ENCODE measurements at places on chromosomes 13 and 19.

- no peak for DNase-seq
These were observed 19.6 kb upstream of the PCCA start for GRCh38 chr13:100069278-100069677.

- DNase-seq, result no peak
These were observed 133.8 kb downstream of the MRPL57 start for GRCh38 chr13:21310220-21310619.

- no peak for DNase-seq
These were observed 1.7 kb upstream of the PSMC4 start for GRCh38 chr19:39969266-39969665.

GRCh38 chr13:112990783-112991182, 21.8 kb downstream of the MCF2L start:
- DNase-seq, result no peak

DNA sequence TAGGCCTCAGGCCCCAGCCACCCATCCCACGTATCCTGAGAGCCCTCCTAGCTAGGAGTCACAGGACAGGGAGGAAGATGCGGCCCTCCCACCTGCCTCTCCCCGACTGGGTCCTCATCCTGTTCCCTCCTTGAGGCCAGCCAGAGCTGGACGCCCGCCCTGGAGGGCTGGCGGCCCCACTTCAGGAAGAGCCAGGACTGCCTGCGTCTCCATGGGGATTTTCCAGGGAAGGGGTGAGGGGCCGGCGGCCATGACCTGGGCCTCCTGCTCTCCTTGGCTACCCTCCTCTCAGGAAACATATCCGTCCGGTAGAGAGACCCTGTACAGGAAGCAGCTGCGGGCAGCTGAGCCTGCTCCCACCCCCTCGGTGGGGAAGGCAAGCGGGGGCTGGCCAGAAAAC, 11.3 kb upstream of the PRKD2 start:
- DNase-seq, result no peak

- DNase-seq, result no peak
These were observed 190.1 kb downstream of the KLF5 start for GRCh38 chr13:73248711-73249580.

GRCh38 chr19:46378268-46378667, 31.4 kb downstream of the PPP5C start:
- DNase-seq, result no peak

- DNase-seq, result no peak
These were observed 65.7 kb downstream of the PAN3 start for GRCh38 chr13:28204043-28204442.

DNA sequence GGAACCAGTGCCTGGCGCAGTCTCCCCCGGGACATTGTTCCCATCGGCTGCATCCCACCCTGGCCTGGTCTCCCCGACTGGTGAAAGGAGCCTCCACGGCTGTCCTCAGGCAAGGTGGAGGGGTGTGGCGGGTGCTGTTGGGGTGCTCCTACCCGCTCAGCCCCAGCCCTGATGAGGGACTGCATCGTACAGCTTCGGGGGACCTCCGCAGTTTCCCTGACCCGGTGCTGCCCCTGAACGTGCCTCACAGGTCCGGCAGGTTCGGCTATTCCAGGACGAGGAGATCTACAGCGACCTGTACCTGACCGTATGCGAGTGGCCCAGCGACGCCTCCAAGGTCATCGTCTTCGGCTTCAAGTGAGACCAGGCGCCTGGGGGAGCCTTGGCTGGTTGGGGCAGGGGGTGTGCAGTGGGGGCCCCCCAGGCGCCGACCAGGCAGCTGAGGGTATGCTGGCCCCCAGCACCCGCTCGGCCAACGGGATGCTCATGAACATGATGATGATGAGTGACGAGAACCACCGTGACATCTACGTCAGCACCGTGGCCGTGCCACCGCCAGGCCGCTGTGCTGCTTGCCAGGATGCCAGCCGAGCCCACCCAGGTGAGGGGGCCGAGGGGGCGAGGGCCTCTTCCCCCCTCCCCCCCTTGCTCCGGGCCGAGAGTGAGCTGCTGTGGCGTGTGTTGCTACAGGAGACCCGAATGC, 3.5 kb downstream of the DCAF15 start:
- no peak for DNase-seq

- no peak for DNase-seq
These were observed 410 bp downstream of the PIN1 start for GRCh38 chr19:9835507-9835949.

DNA sequence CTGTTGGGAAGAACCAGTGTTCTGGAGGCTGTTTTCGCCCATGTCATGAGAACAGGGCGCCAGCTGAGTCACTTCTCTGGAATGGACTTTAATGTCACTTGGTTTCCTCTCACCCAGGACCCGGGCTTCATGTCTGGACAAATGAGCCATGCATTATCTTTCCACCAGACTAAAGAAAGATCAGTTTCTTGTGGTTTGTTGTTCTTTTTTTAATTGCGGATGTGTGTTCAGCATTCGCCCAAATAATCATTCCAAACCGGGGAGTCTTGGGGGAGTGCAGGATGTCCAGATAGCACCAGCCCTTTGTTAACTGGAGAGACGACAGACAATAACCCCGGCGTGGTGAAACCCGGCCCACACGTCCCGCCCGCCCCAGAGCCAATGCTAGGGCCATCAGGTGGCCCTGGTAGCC, 102.5 kb downstream of the COL4A2 start:
- no peak for DNase-seq

- no peak for DNase-seq
These were observed 11.9 kb upstream of the C13orf42 start for GRCh38 chr13:51122868-51123566.

GRCh38 chr19:28420811-28421550, 792.0 kb downstream of the UQCRFS1 start:
- DNase-seq, result no peak

DNA sequence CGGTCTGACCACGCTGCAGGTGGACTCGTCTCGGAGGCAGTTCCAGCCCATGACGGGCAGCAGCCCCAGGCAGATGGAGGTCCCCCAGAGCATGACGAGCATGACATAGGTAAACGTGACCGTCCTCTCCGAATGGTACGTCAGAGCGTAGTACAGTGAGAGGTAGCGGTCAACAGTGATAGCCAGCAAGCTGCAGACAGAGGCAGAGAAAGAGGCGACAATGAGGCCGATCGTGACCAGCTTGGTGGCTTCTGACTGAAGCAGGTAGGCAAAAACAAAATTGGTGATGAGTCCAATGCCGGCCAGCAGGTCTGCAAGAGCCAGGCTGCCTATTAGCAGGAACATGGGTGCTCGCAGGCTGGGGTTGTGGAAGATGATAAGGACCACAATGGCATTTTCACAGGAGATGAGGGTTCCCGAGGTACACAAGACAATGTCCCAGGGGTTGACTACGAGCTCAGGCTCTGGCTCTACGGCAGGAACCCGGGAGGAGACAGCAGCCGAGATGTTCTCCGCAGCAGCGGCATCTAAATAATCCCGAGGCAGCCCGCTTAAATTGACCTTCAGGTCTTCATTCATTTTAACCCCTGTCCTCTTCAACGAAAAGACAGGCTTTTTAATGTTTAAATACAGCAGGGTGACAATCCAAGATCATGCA, 1.2 kb downstream of the GPR12 start:
- DNase-seq, result no peak

DNA sequence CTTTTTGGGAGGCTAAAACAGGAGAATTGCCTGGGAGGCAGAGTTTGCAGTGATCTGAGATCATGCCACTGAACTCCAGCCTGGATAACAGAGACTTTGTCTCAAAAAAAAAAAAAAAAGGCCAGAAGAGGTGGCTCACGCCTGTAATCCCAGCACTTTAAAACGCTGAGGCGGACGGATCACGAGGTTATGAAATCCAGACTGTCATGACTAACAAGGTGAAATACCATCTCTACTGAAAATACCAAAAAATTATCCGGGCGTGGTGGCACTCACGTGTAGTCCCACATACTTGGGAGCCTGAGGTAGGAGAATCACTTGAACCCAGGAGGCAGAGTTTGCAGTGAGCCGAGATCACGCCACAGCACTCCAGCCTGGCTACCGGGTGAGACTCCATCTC, 39.9 kb downstream of the ZNF611 start:
- DNase-seq, result no peak

DNA sequence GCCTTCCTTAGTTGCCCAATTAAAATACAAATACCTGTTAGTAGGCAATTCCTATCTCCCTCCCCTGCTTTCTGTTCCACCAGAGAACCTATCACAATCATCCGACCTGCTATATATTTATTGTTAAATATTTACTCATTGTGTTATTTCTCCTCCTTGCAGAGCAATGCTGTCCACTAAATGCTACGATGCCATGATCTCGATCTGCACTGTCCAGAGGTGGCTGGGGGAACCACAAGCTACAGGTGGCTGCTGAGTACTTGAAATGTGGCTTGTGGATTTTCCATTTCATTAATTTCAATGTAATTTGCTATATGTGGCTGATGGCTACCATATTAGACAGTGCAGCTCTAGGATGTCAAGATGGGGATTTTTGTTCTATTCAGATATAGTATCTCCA, 5.1 kb downstream of the KLK6 start:
- DNase-seq, result no peak

All from activated T-helper 9 cell treated with anti-CD3 and anti-CD28 coated beads, Interleukin-2, amount 50 U/mL, for 16 hours (primary cell).